Activated T-helper 17 cell treated with anti-CD3 and anti-CD28 coated beads, Interleukin-2, amount 50 U/mL, for 72 hours (primary cell): ENCODE measurements at places on chromosomes 6 and 20.

DNA sequence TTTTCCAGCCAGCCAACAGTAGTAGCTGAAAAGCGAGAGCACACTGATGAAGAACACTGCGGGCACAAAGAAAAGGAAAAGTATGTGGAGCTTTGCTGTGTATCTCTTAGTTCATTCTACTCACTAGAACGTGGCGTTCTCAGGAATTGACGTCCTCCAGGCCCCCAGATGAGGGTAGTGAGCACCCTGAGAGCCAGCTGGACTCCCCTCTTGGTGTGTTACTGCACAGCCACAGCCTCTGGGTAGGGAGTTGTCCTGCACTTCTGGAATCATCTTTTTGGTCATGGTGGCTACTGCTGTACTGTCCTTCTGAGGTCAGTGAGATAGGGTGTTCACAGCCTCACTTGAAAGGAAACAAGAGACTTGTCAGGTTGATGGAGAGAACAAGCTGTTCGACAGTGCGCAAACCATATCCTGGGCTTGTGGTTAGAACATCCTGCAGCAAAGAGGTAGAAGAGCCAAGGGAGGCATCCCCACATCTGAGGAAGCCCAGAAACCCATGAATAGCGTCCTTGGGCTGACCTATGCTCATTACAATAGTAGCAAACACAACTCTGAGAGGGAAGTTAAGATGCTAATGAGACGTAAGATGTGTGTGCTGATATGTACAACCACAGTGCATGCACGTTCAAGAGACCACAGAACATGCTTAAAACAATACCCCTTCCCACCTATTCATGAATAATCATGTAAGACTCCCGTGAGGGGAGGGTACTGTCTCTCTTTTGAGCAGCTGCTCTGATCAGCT, 14.6 kb upstream of the HLA-F start:
- no peaks in the 10 kb centered on the region for H3K27me3 ChIP-seq
- H3K36me3 ChIP-seq = no peaks in the 10 kb centered on the region
- peak; percentile 81 for ATAC-seq
- peak overlapping the region; percentile 79 for H3K4me3 ChIP-seq
- peaks cover 29% of the 10 kb centered on the region for H3K4me1 ChIP-seq
- H3K27ac ChIP-seq = peak overlapping the region; percentile 65

- no peak overlapping the region for H3K27ac ChIP-seq
- no peaks in the 10 kb centered on the region for H3K4me1 ChIP-seq
- H3K36me3 ChIP-seq = no peaks in the 10 kb centered on the region
- no peak overlapping the region for H3K4me3 ChIP-seq
- peaks cover 16% of the 10 kb centered on the region for H3K27me3 ChIP-seq
These were observed 88.3 kb downstream of the FAM50B start for GRCh38 chr6:3937438-3937837.

DNA sequence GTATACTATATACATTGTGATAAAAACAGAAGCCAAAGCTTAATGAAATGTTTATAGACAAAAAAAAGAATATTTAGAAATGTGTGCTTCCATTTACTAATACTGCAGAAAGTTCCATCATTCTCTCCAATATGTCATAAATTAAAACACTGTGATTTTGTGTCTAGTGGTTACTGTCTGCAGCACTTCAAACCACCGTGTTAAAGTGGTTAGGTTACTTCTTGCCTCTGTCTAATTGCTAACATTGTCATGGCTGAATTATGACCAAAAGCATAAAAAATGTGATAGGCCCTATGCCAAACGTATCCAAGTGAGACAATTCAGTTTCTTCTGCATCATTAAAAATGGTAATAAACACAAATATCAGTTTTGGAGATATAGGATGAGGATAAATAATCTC, 52.7 kb upstream of the CST5 start:
- no peak overlapping the region for H3K27ac ChIP-seq
- no peak for ATAC-seq
- no peaks in the 10 kb centered on the region for H3K36me3 ChIP-seq
- H3K4me1 ChIP-seq = no peaks in the 10 kb centered on the region
- H3K4me3 ChIP-seq = no peak overlapping the region
- H3K27me3 ChIP-seq = no peaks in the 10 kb centered on the region

DNA sequence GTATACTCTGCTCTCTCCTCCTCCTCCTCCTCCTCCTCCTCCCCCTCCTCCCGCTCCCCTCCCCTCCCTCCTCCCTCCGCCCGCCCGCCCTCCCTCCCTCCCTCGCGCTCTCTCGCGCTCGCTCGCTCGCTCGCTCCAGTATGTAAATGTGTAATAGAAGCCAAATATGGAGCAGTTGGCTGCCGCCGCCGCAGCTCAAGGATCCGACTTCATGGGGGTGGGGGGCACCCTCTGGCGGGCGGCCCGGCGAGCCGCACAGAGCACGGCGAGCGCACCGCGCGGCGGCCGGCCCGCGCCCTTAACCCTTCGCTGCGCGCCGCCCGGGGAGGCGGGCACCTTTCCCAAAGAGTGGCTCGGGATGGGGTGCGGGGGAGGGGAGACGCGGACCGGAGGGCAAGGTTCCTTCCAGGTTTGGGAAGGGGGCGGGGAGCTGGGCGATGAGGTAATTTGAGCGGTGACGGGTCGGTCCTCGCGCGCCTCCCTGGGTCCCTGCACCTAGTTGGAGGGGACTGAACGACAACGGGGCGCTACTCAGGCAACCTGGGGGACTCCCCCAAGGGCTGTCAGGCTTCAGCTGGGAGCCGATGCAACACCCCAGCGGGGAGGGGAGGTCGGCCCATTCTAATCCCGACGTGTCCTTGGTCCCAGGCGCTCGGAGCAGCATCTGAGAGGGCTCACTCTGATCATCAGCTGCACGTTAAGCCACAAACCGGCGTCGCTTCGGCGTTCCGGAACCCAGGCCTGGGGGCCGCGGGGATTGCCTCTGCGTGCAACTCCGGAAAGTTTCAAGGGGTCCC, 409 bp upstream of the ATXN1 start:
- ATAC-seq = peak; percentile 58
- peak overlapping the region; percentile 93 for H3K4me3 ChIP-seq
- H3K4me1 ChIP-seq = peaks cover 33% of the 10 kb centered on the region
- H3K36me3 ChIP-seq = peaks cover 61% of the 10 kb centered on the region
- no peaks in the 10 kb centered on the region for H3K27me3 ChIP-seq
- peak overlapping the region; percentile 97 for H3K27ac ChIP-seq

GRCh38 chr20:61449057-61449609, 197.1 kb downstream of the CDH4 start:
- no peaks in the 10 kb centered on the region for H3K4me1 ChIP-seq
- no peak overlapping the region for H3K4me3 ChIP-seq
- H3K27ac ChIP-seq = no peak overlapping the region
- no peaks in the 10 kb centered on the region for H3K27me3 ChIP-seq

DNA sequence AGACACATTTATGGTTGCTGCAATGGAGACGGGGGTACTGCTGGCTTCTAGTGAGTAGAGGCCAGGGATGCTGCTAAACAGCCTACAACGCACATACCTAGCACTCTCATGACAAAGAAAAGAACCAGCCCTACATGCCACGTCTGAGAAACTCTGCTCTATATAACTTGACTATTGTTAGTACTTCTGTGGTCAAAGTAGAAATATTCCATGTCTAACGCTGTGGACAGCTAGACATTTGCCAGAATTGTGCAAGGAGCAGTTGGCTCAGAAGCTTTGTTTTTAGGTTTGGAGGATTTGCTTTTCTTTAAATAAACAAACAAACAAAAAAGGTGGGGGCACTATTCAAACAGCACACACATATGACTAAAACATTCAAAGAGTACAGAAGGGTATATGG, 20.5 kb downstream of the UBE2V1 start:
- no peaks in the 10 kb centered on the region for H3K27me3 ChIP-seq
- no peak overlapping the region for H3K4me3 ChIP-seq
- ATAC-seq = no peak
- H3K27ac ChIP-seq = peak overlapping the region; percentile 39
- H3K4me1 ChIP-seq = peaks cover 11% of the 10 kb centered on the region
- peaks cover 95% of the 10 kb centered on the region for H3K36me3 ChIP-seq

DNA sequence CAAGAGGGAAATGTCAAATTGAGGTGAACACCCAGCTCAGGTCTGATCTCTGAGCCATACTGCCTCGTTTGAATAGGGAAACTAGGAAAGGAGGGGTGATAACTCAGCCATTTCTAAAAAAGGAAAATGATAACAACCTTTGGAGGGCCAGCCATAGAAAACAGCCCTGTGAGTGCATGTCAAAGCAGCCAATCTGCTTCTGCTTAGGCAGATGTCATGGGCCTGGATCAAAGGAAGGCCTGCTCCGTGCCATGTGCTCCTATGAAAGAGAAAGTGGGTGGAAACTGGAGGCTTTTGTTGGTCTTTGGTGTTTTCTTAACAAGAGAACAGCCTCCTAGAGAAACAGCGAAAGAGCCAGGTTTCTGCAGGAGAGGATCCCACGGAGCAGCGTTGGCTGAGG, 428.0 kb downstream of the DHX35 start:
- no peak overlapping the region for H3K27ac ChIP-seq
- H3K4me3 ChIP-seq = no peak overlapping the region
- peaks cover 15% of the 10 kb centered on the region for H3K27me3 ChIP-seq
- no peaks in the 10 kb centered on the region for H3K36me3 ChIP-seq

- ATAC-seq = no peak
- H3K36me3 ChIP-seq = no peaks in the 10 kb centered on the region
- peaks cover 10% of the 10 kb centered on the region for H3K27me3 ChIP-seq
- H3K27ac ChIP-seq = no peak overlapping the region
- no peaks in the 10 kb centered on the region for H3K4me1 ChIP-seq
These were observed 135.8 kb downstream of the SLC35F1 start for GRCh38 chr6:118042855-118043254.

DNA sequence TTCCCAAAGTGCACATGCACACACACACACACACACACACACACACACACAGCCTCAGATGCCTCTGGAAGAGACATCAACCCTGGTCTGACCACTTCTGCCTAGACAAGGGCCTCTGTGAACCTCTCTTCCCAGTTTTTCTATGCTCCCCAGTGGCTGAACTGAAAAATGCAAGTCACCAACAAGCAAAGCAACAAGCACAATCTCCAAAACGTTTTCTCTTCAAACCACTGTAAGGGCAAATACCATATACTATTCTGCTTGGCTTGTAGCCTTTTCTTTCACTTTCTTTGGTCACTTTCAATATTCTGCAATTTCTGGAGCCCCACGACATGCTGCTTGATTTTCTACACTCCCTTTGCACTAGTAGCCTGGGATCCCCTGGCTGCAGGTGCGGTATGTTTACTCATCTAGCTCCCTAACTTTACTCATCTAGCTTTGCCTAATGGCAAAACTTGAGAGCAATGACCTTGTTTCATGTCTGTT, 121.4 kb upstream of the DST start:
- no peak overlapping the region for H3K27ac ChIP-seq
- ATAC-seq = no peak
- H3K27me3 ChIP-seq = no peaks in the 10 kb centered on the region

- no peak overlapping the region for H3K27ac ChIP-seq
- ATAC-seq = no peak
- H3K4me3 ChIP-seq = no peak overlapping the region
- no peaks in the 10 kb centered on the region for H3K36me3 ChIP-seq
- peaks cover under 1% of the 10 kb centered on the region for H3K4me1 ChIP-seq
These were observed 15.3 kb upstream of the SLC9A8 start for GRCh38 chr20:49797344-49797615.

DNA sequence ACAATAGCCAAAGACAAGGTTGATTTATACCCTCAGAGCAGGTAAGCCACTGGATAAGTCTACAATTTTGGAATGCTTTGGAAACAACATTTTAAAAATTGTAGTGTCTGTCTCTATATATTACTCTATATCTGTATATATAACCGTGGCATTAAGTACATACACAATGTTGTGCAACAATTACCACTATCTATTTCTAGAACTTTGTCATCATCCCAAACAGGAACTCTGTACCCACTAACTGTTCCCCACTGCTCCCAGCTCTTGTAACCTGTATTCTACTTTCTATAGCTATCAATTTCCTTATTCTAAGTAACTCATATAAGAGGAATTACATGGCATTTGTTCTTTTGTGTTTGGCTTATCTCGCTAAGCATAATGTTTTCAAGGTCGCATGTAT, 78.2 kb upstream of the ASCC3 start:
- H3K4me1 ChIP-seq = no peaks in the 10 kb centered on the region
- H3K4me3 ChIP-seq = no peak overlapping the region
- H3K36me3 ChIP-seq = no peaks in the 10 kb centered on the region
- H3K27ac ChIP-seq = no peak overlapping the region
- peaks cover 3% of the 10 kb centered on the region for H3K27me3 ChIP-seq
- no peak for ATAC-seq

GRCh38 chr6:125792680-125793079, 1.9 kb downstream of the NCOA7 start:
- peaks cover 42% of the 10 kb centered on the region for H3K4me1 ChIP-seq
- no peak for ATAC-seq
- peaks cover 45% of the 10 kb centered on the region for H3K36me3 ChIP-seq
- H3K4me3 ChIP-seq = peak overlapping the region; percentile 92
- H3K27ac ChIP-seq = peak overlapping the region; percentile 93

DNA sequence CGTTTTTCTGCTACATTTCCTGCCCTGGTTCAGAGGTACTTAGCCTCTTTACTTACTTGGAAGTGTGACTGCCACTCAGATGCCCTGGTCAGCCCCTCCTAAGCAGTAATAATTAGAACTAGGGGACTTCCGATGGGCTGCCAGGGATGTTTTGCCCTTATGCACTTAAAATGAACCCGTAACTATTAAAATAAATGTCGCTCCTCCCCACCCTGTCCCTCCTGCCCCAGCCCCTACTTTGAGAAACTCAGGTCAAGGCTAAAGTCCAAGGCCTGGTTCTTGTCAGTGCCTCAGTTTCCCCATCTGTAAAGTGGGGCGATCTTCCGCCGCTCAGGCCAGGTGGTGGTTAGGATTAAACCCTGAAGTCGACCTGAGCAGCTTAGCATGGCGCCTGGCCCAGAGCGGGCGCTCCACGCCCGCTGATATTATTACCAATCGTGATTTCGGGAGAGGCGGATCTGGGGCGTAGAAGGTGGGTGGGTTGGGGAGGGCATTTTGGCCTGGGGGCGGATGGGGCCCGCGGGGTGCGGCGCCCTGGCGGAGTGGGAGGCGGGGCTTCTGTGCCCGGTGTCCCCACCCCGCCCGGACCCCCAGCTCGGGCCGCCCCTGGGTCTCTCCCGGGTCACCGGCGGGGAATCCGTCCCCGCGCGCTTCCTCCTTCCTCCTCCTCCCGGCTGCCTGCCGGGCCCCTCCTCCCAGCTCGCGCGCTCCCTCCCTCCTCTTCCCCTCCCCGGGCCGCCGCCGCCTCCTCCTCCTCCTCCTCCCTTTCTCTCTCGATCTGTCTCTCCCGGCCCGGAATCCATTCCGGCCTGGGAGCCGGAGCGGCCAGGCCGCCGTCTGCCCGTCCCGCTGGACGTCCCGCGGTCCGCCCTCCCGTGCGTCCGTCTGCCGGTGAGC, at the start of gene SRC:
Gene SRC, plus strand, starts transcription at position 802 of the 897 bp plus-strand sequence. CDS start 38,014 bp downstream, outside the sequence.
- H3K4me3 ChIP-seq = peak within 1 kb of the TSS; percentile 76
- H3K4me1 ChIP-seq = no peaks in the 10 kb centered on the region
- H3K36me3 ChIP-seq = no peaks in the 10 kb centered on the region
- H3K27me3 ChIP-seq = no peaks in the 10 kb centered on the region
- peak within 1 kb of the TSS; percentile 78 for H3K27ac ChIP-seq
- ATAC-seq = peak; percentile 69

GRCh38 chr20:60090631-60091030, 132.4 kb downstream of the CDH26 start:
- no peak overlapping the region for H3K4me3 ChIP-seq
- no peak for ATAC-seq
- H3K27me3 ChIP-seq = peaks cover 9% of the 10 kb centered on the region
- no peak overlapping the region for H3K27ac ChIP-seq
